Left forelimb (tissue), 1 donor: ENCODE measurements at places on chromosomes 7 and 10.

DNA sequence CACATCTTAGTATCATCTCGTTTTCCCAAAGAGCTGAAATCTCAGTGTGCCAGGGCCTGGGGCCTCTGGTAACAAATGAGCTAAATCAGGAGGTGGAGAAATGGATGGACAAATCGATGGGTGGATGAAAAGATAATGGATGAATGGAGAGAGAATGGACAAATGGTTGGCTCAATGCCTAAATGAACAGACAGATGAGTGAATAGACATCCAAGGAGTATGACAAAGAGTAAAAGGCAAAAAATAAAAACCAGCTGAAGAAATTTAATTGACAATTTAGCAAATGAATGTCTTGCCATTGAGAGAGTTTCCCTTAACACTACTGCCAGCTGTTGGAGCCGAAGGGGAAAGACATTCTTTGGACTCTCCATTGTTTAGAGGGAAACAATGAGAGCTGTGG lies 8.0 kb downstream of the SYCE1 start:
- no peak for DNase-seq

DNA sequence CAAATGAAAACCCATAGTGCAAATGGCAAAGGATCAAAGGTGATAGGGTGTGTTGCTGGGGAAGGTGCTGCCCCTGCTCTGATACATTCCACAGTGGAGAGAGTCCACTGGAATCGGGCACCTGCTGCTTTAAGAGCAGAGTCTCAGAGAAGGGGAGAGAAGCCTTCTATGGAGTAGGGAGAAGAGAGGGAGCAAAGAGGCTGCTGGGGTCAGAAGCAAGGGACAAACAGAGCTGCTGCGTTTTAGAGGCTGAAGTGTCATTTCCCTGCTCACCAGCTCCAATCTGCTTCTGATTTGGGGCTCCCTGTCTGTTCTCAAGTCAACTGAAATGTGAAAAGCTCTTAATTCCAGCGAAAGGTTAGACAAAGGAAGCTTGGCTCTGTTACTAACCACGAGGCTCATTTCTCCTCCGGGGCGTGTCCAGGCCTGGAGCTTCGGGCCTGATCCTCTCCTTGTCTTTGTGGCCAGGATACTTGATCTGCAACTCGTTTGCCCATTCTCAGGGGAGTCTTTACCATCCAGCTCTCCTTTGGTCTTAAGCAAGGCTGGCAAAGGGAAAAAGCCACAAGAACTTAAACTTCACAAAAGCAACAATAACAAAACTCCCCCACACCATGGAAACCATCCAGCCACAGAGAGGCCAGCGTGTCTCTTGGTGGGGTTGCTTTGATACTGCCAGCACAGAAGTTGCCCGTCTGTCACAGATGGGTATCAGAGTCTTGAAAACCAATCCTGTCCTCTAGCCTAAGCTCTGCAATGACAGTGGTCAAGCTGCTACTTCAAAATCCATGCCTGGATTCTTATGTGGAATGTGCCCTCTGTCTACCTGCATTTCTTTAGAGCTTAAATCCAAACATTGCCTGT lies 692.6 kb downstream of the SUGCT start:
- DNase-seq = no peak

DNA sequence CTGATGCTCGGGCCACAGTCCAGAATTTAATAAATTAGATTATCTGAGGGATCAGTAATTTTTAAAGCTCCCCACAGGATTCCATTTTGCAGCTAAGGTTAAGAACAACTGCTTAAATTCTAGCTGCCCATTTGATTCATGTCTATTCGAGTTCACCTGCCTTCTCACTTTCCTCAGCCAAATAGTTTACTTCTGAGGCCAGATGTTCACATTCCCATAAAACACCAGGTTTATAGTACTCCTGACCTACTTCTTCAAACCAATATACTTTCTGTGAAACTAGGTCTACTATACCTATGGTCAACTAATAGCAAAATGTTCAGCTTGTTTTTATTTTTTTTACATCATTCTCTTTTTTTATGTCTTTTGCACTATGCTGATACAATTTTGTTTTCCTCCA lies 86.3 kb downstream of the GPR158 start:
- DNase-seq = no peak

DNA sequence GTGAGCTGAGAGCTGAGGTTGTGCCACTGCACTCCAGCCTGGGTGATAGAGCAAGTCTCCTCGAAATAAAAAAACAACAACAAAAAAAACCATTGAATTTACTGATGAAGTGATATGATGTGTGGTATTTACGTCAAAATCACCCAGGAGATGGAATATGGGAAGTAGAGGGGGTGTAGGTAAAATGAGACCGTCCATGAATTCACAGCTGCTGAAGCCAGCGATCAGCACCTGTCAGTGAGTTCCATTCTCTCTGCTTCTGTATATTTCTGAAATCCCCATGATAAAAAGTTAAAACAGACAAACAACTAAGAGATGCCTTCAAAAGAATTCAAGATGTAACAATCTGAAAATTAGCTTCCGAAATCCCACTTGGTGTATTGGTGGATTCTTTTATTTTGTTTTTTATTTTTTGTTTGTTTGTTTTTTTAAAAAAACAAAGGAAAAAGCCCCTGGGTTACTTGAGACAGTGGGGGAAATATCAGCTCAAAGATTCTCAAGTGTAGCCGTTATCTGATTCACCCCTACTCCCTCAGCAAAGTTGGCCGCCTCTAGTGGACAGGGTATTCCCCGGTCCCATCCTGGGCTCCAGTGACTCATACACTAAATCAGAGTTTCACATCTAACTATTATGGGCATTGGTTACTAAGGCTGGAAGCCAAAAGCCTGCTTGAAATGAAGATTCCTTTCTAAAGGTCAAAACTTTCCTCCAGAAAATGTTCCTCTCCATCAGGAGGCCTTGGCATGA lies 76.4 kb downstream of the MAP3K8 start:
- DNase-seq = no peak

DNA sequence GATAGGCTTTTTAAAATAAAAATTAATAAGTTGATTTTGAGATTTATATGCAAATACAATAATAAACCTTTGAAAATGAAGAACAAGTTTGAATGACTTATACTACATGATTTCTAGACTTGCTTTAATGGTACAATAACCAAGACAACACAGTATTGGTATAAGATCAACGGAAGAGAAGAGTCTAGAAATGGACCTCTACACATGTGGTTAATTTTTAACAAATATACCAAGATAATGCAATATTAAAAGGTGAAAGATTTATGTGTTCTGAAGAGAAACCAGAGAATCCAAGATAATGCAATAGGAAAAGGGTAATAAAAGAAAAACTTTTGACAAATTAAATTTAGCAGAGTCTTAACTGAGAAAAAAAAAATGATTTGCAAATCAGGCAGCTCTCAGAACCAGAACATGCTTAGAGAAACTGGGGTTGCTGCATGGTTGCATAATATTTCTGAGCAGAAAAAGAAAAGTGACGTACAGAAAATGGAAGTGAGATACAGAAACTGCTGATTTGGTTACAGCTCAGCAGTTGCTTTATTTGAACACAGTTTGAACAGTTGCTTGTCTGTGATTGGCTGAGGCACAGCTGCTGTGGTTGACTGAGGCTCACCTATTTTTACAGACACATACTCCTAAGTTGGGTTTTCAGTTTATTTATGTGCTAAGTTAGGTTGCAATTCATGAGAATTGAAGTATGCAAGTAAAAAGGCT lies 365.9 kb downstream of the CRPPA start:
- no peak for DNase-seq

GRCh38 chr7:68245688-68246087 lies 1249.1 kb downstream of the TYW1 start:
- DNase-seq = no peak

GRCh38 chr7:141072548-141073172 lies 1.2 kb upstream of the TMEM178B start:
- DNase-seq = no peak

GRCh38 chr7:27339478-27339877 lies 96.9 kb downstream of the EVX1 start:
- no peak for DNase-seq

GRCh38 chr10:96784253-96784652 lies 47.8 kb upstream of the LCOR start:
- no peak for DNase-seq

DNA sequence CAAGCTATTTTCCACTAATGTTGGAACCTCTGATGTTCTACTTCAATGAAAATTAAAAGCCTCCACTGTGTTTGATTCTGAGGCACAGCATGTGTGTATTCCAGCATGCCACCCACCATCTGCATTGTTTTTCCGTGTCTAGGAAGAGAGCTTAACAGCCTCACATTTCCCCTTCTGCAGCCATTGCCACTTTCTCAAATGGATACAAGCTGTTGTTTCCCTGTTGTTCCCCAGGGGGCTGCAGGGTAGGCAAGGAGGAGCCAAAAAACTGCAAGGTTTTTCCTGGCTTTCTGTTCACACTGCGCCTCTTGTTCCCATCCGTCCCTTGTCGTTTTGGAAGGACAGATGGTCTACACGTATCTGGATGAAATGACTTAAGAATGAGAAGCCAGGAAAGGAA lies 72.3 kb upstream of the DNAJB12 start:
- DNase-seq = no peak

DNA sequence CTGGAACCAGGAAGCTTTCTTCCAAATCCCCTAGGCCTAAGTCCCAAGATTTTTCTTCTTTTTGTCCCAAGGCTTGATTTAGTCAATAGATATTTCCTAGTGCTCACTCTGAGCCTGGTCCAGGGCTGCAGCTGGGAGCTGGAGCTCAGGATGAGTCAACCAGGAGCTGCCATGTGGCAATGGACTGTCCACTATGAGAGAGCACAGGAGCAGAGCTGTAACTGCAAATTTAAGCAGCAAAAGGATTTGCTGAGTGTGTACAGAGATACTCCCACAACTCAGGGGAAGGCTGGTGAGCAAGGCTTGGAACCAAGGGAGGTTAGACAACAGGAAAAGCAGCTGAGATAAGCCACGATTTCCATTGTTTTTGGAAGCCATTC lies 92.1 kb upstream of the CXCL12 start:
- DNase-seq = no peak

DNA sequence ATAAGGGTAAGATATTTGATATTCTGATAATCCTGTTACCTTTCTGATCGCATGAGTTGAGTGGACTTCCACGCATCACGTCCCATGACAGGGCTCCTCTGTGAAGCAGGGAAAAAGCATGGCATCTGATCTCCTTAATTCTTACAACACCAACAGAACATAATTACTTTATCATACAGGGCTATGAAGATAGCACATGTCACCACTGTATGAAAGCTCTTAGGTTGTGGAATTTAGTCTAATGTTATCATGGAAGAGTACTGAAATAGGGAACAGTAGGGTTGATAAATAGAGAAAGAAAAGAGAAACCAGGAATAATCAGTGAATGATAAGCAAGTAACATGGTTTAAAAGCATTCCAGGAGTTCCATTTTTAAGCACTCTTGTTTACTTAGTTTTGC lies 212.0 kb downstream of the CACNB2 start:
- DNase-seq = no peak

DNA sequence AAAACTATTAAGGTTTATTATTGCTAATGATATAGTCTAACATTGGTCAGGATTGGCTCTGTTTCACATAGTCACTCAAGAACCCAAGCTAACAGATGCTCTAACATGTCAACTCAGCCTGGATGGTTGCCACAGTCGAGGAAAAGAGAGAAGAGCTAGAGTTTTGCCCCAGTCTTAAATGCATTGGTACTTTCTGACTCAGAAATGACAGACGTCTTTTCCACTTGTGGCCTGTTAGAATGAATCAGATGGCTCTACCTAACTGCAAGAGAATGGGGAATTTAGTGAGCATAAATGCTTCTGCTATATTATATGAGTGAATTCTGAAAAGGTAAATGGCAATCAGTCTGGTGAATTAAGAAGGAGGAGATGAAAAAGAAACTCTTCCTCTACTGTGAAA lies 13.9 kb downstream of the HECTD2 start:
- no peak for DNase-seq

DNA sequence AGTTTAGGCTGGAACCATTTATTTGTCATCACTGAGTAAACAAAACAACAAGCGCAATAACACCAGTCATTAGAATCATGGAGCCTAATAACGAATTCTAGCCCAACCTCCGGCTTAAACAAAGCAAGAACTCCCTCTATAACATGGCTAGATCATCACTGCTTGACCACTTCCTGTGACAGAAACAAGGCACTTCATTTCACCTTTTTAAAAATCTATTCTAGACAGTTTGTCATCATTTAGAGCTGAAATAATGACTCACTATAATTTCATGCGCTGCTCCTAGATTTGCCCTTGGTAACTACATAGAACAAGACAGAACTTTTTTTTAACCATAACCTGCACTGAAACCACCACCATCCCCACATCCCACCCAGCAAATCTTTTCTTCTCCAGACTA lies 81.3 kb downstream of the OSBPL3 start:
- no peak for DNase-seq

DNA sequence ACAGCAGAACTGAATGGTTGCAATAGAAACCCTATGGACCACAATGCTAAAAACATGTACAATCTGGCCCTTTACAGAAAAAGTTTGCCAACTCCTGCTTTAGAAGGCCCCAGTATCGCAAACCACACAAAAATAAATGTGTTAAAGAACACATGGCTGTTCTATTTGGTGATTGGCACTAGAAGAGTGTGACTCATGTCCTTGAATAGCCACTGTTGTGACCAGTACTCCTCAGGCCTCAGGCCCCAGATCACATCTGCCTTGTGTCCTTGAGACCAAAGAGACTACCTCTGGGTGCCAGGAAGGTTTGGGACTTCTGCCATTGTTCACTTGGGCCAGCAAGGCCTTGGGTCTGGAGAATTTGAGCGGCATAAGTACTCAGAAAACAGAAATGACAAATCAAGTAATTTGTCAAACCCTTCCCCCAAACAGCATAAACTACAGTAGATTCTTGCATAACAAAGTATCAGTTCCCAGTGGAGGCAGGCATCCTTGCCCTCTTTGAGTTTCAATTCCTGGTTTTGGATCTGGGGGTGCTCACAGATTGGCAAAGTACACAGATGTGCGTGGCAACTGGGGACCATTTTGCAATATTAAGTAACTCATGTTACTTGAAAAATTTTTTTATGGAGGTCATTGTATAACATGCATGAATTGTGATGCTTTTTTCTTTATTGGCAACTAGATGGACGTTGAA lies 50.2 kb downstream of the MTURN start:
- no peak for DNase-seq

- no peak for DNase-seq
Observed at GRCh38 chr7:20796500-20796899, 9.8 kb upstream of the SP8 start.

GRCh38 chr10:60281331-60281730 lies 108.3 kb downstream of the ANK3 start:
- no peak for DNase-seq

DNA sequence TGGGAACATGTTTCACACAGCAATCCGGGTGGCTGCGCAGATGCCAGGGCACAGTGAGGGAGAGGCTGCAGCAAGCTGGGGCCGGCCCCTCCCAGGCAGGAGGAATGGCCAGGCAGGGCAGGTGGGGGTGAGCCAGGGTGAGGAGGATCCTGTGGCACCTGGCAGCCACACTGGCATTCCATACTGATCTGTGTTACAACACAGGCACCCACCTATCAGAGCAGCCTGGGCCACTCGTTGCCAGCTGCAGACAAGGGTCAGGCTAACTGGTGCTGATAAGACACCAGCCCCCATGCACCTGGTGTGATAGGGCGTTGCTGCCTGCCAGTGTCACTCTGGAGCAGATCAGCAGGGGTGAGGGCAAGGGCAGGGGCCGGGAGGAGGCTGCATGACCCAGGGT lies 16.6 kb upstream of the RET start:
- no peak for DNase-seq
